ENCODE measurements at places on chromosomes 3 and 15.

GRCh38 chr15:69668039-69668705 is 215.6 kb downstream of the RPLP1 start:
- peak; percentile 26 for DNase-seq

- DNase-seq = no peak
Observed at GRCh38 chr15:58910456-58910855, 23.0 kb downstream of the SLTM start.

GRCh38 chr15:41258750-41259471 is 27.8 kb downstream of the CHP1 start:
- DNase-seq = peak; percentile 79

DNA sequence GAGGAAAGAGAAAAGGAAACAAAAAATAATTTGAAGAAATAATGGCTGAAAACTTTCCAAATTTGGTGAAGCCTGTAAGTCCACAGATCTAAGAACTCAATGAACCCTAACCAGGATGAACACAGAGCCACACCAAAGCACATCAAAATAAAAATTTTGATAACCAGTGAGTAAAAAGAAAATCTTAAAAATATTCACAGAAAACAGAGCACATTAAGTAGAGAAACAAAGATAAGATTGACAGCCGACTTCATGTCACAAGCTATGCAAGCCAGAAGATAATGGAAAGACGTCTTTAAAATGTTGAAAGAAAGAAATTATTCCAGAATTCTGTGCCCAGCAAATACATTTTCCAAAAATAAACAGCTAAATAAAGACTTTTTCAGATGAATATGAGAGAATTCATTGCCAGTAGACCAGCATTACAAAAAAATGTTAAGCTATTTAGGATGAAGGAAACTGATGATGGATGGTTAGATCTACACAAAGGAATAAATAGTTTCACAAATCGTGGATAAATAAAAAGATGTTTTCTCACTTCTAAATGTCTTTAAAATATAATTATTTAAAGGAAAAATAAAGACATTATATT is 140.2 kb upstream of the SKOR1 start:
- DNase-seq = peak; percentile 64

- DNase-seq = no peak
Observed at GRCh38 chr3:104101736-104102135, 1265.0 kb upstream of the ALCAM start.
